ENCODE measurements at places on chromosomes 7 and 10.

DNA sequence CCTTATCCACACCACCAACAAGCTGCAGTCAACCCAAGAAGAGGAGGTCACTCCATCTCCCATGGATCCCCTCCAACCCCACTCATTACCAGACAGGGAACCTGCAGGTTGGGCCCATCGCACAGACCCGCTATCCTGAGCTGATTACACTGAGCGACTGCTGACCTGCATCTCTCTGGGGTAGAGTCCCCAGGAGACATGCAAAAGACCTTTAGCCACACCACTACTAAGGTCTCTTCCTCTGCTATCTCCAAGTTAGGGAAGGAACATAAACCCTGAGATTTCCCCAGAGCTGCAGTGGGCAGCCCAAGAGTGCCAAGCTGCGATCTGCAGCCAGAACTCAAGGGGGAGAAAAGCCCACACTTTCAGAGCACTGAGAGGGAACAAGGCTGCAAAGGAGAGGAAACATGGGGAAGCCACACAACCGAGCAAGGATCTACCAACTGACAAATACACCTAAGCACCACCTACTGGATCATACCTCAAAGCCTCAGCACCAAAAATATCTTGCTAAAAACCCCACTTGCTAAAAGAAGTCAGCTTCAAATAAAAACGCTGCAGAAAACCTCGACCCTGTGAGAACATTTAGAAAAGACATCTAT lies 298.2 kb downstream of the SORCS1 start:
- no peak for DNase-seq

GRCh38 chr10:37269554-37270256 lies 144.3 kb downstream of the ANKRD30A start:
- no peak for DNase-seq

DNA sequence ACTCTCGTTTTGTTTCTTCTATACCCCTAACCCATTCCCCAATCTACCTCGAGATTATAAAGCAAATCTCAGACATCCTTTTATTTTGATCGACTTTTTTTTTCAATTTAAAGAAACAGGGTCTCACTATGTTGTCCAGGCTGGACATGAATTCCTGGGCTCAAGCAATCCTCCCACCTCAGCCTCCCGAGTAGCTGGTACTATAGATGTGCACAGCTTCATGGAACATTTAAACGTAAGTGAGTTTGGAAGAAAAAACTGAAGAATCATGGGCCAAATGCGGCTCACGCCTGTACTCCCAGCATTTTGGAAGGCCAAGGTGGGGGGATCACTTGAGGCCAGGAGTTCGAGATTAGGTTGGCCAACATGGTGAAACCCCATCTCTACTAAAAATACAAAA lies 96.0 kb downstream of the UPF2 start:
- DNase-seq = no peak

GRCh38 chr7:48458701-48459524 lies 287.7 kb downstream of the ABCA13 start:
- DNase-seq = no peak

- no peak for DNase-seq
Measured at GRCh38 chr7:45564485-45564884, 9.7 kb upstream of the ADCY1 start.

- no peak for DNase-seq
Measured at GRCh38 chr10:118481871-118482270, 113.6 kb downstream of the PRLHR start.

GRCh38 chr7:157612664-157613561 lies 276.1 kb downstream of the DNAJB6 start:
- peak; percentile 8 for DNase-seq

- DNase-seq = no peak
Measured at GRCh38 chr7:51313738-51314425, 2.7 kb downstream of the COBL start.

DNA sequence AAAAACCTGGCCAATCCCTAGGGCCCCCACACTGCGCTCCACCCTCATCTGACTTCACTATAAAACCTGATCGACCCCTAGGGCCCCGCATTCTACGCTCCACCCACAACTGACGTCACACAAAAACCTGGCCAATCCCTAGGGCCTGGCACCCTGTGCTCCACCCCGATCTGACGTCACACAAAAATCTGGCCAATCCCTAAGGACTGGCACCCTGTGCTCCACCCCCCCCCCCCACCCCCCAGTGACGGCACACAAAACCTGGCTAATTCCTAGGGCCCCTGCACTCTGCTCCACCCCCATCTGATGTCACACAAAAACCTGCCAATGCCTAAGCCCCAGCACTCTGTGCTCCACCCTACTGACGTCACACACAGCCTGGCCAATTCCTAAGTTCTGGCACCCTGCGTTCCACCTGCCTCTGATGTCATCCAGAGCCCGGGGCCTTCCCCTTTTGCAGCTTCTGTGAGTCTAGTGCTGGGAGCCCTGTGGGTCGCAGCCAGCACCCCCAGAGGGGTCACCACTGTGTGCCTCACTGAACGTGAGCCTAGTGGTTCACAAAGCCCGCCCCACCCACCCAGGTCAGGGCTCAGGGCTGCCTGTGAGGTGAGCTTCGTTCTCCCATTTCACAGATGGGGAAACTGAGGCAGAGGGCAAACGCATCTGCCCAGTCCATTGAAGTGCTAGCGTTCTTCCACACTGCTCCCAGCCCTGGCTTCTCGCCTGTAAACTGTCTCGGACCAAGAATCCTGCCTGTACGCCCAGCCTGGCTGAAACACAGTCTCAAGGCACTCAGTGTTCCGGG lies 40.6 kb downstream of the MICALL2 start:
- DNase-seq = no peak

DNA sequence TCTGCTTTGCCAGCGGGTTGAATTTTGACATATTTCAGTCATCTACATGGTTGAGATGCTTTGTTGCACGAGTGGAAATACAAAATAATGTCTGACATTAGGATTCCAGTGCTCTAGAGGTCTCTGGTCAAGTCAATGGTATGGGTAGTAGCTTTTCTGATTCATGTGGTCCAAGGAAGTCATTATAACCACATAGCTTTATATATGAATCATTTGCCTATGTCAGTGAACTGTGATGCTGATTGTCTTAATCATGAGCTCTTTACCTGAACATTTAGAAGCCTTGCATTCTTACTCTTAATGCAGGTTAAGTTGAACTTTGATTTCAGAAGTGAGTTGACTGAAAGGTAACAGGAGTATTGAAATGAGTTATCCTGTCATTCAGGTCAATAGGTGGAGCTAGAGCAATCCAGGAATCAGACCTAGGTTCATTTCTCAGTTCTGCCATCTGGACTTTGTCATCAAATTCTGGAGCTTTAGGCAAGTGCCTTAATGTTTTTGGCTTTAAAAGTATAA lies 3.3 kb downstream of the MAPK8 start:
- no peak for DNase-seq

DNA sequence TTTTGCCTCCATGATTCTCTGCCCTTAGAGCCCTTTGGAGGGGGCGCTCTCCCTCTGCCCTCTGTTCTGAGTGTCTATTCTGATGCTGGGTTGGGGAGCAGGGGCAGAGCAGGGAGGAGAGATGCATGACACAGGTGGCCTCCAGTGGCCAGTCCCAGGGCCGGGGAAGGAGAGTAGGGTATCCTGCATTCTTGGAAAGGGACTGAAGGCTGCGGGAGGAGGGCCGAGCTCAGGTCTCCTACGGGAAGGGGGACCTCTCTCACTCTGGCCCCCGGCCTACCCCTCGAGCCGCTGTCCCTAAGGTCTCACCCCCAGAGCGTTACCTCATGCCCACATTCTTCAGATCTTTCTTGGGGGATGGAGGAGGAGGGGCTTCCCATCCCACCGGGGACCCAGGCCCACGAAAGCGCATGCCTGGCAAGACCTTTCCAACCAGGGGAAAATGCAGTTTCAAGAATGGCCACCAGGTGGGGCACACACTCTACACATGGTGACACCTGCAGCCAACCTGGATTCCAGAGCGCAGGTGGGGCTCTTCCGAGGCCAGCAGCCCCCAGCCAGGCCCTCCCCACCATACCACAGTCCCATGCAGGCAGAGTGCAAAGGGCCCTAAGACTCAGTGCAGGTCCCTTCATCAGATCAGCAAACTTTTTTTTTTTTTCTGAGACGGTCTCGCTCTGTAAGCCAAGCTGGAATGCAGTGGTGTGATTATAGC lies 86.4 kb downstream of the MYL10 start:
- no peak for DNase-seq

DNA sequence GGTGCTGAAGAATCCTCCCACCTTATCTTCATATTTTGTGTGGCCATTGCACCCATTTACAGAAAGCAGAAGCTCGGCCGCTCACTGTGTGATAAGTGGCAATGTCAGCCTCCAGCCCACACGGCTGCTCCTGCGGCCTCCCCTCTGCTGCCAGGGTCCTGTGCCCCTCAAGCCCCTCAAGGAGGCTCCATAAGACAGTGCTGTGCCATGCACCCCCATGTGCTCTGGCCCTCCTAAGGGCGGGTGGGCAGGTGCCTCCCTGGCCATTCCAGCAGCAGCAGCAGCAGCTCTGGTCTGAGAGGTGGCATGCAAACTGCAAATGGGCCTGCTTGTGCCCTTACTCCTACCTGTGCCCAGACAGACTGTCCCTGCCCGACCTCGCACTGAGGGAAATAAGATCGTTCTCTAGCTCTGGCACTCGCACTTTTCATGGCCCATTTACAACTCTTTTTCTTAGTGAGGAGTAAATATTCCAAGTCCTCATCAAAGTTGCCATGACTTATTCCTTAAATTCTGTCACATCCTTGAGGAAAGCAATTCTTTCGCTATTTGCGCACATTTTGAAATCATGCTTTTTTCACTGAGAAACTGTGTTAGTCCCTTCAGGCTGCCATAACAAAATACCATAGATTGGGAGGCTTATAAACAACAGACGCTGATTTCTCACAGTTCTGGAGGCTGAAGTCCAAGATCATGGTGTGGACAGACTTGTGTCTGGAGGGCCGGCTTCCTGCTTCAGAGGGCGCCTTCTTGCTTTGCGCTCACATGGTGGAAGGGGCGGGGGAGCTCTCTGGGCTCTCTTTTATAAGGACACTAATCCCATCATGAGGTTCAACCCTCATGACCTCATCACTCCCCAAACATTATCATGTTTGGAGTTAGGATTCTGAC lies 187.8 kb downstream of the COBL start:
- no peak for DNase-seq

DNA sequence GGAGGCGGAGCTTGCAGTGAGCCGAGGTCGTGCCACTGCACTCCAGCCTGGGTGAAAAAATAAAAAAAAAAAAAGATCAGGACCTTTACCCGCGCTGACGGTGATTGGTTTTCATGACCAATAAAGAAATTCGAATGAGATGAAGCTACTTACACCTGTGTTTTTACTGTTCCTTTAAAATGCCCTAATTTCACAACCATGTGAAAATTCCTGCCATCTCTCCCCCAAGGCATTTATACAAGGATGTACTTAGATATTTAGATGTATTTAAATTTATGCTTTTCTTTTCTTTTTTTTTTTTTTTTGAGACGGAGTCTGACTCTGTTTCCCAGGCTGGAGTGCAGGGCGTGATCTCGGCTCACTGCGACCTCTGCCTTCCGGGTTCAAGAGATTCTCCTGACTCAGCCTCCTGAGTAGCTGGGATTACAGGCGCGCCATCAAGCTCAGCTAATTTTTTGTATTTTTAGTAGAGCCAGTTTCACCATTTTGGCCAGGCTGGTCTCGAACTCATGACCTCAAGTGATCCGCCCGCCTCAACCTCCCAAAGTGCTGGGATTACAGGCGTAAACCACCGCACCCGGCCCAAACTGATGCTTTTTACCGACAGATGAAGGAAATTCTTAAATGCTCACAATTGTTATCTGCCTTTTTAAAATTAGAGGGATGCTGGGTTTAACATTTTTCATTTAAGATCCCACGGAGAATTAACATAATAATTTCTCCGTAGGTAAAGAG lies 3.1 kb upstream of the PHYH start:
- DNase-seq = no peak

DNA sequence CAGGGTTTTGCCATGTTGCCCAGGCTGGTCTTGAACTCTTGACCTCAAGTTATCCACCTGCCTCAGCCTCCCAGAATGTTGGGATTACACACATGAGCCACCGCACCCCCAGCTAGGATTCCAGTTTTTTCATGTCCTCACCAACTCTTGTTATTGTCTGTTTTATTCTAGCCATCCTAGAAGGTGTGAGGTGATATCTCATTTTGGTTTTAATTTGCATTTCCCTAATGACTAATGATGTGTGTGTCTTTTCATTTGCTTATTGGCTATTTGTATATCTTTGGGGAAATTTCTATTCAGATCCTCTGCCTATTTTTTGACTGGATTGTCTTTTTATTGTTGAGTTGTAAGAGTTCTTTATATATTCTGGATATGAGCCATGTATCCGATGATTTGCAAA lies 59.2 kb upstream of the ZMIZ2 start:
- DNase-seq = no peak

DNA sequence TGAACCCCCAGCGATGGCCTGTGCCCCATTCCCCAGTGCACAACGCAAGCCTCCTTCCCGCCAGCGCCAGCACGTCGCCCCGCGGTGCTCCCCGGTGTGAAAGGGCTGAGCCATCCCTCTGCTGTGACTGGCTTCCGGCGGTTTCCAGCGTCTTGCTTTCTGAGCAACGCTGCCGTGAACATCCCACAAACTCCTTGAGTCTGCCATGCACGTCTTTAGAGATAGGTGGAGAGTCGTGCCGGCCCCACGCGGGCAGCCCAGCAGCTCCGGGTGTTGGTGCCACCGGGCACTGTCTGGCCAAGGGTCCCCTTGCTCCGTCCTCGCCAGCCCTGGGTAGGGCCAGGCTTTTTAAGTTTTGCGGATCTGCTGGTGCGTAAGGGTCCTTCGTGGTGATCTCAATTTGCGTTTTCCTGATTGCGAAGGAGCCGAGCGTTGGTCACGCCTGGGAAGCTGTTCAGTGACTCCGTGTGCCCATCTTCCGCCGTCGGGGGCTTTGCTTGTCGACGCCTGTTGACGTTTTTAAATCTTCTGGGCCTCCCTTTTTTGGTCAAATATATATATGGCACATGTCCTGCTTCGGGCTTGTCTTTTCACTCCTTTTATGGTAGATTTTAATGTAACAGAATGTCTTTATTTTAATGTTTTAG lies 70.6 kb downstream of the FOXL3 start:
- no peak for DNase-seq

GRCh38 chr10:67144530-67144929 lies 218.7 kb downstream of the LRRTM3 start:
- no peak for DNase-seq

DNA sequence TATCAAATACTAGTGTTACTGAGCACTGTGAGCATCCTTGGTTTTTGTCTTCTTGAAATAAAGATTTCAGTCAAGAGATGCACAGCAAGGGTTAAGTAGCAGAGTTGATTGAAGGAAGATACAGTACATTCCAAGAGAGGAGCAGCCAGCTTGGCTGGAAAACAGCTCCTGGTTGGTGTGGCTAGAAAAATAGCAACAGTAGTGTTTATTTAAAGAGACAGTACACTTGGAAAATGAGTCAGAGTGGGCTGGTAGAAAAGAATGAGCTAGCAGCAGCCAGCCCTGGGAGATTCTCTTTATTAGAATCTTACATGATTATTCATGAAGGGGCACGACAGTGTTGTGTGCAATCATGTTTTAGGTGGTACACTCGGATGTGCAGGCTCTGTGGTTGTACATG lies 1016.4 kb upstream of the SORCS1 start:
- DNase-seq = no peak

GRCh38 chr10:119555178-119555784 lies 12.8 kb upstream of the RGS10 start:
- DNase-seq = no peak

GRCh38 chr7:134891696-134892678 lies 94.3 kb upstream of the AGBL3 start:
- DNase-seq = no peak

GRCh38 chr7:12327922-12328321 lies 75.7 kb downstream of the VWDE start:
- no peak for DNase-seq

- no peak for DNase-seq
Measured at GRCh38 chr7:88670536-88670935, 89.0 kb upstream of the ZNF804B start.
